NCI-H510A treated with DMSO at 0.1 percent for 48 hours (cell line): ENCODE measurements at places on chromosomes 11 and 22.

DNA sequence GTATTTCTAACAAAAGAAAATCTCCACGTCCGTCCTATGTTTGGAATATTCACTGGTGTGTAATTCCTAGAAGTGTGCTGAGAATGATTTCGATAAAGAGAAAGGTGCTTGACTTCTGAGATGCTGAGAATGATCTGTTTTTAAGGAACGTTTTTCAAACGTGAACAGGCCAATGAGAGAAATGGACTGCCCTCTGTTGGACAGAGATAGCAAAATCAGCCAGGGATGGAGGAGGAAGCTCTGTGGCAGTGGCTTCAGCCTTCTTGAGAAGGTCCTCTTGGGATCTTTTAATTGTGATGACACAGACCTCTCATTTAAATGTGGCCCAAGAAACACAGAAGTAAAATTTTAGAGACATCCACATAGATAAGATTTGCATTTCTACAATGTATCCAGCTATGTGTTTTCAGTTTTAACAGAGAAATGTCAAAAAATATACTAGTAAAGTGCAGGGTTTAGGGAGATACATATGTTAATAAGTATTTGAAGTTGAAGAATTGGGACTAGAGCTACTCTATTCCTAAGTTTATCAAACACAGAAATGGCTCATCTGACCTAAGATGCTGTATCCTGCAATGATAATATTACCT is 84.0 kb upstream of the RCN1 start:
- DNase-seq, result no peak

- no peak for DNase-seq
Measured at GRCh38 chr11:65922565-65922964, 3.3 kb downstream of the DRAP1 start.

DNA sequence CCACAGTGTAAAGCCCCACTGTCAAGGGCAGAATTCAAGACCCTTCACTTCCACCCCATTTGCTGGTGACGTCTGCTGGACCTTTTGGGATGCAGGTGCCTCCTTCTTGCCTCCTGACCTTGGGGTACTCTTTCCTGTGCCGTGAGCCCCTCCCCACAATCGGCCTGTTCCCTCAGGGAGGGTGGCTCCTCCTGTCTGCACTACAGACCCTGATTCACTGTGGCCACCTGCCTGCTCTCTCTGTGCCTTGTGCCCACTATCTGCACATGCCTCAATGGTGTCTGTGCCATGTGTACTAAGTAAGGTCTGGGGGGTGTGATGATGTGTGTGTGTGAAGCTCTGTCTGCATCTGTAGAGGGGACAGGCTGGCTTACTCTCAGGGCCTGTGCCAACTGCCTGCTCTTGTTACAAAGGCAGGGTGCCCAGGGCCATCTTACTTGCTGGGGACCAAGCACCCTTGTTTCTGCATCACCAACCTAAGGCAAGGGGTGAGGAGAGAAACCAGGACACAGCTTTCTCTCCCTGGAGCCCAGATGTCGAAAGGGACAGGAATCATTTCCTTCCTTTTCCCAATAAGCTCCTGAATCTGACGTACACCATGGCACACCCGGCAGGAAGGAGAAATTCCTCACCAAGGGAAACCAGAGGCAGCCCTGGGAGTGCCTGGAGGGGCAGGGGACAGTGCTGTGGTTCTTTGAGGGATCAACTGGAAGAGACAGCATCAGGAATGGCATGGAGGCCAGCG is 3.7 kb downstream of the PPM1F start:
- DNase-seq, result no peak

- no peak for DNase-seq
Measured at GRCh38 chr11:31801298-31801702, 9.8 kb downstream of the PAX6 start.

GRCh38 chr11:64559351-64560138 is 31.5 kb upstream of the SLC22A12 start:
- DNase-seq, result no peak

DNA sequence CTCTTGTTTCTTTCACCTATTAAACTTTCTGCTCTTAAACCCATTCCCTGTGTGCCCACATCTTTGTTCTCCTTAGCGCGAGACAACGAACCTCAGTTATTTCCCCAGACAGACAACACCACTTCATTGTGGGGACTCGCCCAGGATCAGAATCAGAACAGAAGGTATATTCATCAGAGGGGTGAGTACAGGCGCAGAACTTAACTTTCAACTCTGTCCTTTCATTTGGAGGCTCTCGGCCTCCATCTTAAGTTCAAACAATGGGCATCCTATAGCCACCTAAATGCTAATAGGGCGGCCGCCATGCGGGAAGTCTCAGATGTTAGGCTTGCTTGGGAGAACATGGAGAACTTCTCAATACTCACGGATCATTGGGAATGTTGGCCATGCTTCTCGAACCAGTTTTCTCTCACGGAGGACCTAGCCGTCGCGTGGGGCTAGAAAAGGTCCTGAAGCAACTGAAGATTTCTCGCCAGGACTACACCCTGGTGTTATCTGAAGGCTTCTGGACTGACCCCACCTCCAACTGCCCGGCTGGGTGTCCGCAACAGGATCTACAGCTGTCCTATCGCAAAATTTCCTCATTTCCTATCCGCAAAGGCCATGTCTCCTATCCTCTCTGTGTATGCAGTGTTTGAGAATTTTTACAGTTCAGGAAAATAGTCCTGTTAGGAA is 13.4 kb upstream of the HYLS1 start:
- DNase-seq, result peak; percentile 26

DNA sequence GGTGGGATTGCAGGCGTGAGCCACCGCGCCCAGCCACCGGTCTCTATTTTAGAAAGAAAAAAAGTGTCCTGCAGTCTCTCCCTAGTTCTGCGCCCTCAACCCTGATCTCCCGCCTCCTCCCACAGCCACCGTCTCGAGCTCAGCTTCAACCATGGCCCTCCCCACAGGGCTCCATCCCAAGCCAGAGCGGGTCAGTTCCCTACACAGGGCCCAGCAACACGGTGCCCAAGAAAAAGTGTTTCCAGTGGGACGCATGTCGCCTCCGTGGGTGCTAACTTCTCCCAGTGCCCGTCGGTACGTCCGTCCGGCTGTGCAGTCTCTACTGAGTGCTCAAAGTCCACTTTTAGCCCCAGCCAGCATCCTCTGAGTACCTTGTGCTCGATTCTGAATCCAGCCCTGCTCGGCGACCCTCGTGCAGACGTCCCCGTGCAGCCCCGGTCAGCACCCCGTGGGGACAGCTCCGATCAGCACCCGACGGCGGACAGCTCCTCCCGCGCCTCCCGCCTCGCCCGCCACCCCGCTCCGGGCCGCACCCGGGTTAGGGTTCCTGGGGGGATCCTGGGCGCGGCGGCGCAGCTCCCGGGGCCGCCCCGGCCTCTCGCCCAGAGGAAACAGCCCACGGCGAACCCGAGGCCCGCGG is 657 bp upstream of the MAPK8IP2 start:
- no peak for DNase-seq

- no peak for DNase-seq
Measured at GRCh38 chr11:16853859-16854258, 115.4 kb downstream of the C11orf58 start.

DNA sequence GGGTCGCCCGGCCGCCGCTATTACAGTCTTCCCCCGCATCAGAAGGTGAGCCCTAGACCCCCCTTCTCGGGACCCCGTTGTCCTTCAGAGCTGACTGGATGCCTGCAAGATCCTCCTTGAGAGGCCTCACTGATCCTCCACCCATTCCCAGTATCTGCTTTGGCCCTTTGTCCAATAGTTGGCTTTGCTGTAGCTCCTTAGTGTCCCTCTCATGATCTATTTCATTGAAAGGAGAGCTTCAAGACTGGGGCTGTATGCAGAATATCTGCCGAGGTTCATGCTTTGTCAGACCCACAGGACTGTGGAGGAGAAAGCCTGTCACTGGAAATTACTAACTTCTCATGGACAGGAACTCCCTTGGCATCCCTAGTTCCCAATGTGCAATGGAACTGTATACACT is 499 bp downstream of the DLAT start:
- no peak for DNase-seq

DNA sequence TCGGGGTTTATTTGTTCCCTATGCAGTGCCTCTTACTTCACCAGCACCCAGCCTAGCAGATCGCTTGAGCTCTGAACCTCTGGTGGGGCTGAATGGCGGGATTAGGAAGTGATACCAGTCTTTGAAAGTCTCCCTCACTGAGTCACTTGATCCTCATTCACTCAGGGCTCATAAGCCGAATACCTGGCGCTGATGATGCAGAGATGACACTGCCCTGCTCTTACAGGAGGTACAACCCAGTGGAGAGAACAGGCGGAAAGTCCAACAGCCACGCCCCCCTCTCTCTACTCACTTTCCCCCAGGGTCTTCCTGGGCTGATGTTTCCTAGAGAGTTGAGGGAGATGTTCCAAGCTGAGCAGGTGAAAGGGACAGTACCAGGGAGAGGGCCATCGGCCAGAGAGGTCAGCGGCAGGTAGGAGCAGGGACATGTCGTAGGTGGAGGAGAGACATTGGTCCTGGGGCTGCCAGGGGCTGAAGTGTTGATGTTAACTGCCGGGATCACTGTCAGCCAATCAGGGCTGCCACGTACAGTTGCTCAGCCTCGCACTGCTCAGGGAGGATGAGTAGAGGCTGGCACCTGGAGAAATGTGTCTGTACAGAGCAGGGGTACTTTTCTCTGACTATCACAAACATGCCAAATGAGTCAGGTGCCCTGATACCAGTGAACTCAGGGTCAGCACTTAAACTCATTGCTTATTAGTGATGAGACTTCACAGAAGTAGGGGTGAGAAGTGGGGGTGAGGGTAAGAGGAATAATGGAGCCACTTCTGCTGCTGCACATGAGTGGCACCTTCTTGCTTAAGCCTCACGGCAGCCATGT is 9.9 kb upstream of the APOBEC3A start:
- no peak for DNase-seq

DNA sequence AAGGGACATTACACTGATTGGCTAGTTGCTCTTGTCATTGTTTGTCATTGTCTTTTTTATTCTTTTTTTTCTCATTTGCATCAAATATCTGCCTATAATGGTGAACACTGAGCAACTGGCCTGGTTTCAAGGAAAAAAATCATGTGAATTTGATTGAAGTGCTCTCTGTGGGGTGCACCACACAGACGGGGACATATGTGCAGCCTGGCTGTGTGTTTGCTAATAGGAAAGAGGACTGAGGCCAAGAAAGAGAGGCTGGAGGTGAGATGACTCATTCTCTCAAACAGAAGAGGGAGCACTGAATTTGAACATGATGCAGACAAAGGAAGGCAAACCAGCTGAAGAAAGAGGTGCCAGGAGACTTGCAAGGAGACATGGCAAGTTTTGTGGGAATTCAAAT is 684.9 kb upstream of the CCDC90B start:
- DNase-seq, result no peak

DNA sequence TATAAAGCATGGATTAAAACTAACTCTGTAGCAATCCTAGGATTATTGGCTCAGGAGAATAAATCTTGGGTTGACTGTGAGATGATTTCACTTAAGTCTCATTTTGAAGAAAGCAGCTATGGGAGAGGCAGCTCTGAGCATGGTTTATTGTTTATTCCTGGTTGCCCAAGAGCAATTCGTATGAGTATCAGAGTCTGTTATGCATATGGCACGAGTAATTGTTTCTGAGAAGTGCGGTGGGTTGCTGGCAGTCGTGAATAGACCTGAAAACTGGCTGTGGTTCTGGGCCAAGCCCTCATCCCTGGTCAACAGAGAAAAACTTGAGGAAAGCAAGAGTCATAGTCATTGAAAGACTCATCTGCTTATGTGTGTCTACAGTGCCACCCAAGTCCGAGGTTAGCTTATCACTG is 26.8 kb downstream of the DIXDC1 start:
- no peak for DNase-seq

- no peak for DNase-seq
Measured at GRCh38 chr22:50276143-50276542, 6.0 kb upstream of the MAPK11 start.

DNA sequence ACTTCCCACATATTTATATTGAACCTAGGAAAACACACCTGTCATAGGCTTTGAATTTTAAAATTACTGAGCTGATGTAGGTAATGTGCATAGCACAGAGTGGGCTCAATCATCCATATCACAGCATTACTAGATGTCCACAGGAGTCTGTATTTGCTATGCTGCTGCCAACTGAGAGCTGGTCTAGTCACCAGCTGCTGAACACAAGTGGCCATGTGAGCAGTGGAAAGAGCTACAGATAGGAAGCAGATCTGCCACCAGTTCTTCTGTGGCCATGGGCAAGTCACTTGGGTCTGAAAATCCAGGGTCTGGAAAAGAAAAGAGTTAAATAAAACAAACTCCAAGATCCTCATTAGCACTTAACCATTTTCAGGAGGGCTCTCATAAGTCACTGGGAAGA is 91.8 kb downstream of the APIP start:
- DNase-seq, result no peak

GRCh38 chr11:13314676-13315394 is 37.2 kb downstream of the BMAL1 start:
- DNase-seq, result no peak

GRCh38 chr11:37533087-37533486 is 935.1 kb upstream of the RAG2 start:
- DNase-seq, result no peak

DNA sequence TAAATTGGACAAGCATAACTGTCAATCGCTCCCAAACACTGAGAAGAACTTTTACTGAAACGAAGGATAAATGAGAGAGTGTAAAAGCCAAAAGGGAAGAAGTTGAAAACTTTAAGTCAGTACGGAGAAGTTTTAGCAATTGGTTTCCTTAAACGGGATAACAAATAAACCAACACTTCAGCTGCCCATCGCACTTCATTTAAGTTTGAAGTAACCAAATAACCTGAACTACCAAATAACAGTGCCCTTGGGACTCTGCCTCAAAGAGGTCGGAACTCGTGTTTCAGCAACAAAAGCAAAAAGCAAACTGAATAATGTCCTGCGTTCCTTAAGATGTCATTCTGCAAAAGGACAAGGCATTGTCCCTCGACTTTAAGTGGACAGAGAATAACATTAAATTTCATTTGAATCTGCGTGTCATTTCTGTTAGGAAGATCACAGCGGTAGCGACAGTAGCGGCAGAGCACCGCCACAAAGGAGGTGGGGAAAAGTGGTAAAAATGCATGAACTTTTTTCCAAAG is 127.0 kb upstream of the C11orf58 start:
- DNase-seq, result no peak

GRCh38 chr11:121659811-121660210 is 207.0 kb upstream of the SORL1-AS1 start:
- no peak for DNase-seq

DNA sequence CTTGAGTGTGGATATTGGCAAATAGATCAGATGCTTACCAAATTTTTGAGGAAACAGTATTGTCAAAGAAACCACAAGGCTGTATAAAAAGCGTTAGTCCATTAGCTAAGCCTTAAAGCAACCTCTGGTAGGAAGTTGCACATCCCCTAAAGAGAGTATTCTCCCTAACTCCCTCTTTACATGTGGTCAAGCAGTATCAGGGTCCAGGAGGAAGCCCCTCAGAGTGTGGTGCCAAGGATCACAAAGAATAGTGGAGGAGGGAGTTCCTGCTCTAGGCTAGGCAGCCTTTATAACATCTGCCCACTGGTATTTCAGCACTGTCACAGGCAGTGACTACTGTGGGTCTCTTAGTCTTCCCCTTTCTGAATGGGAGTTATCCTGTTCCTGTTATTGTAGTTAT is 18.8 kb upstream of the AMPD3 start:
- DNase-seq, result no peak

- DNase-seq, result no peak
Measured at GRCh38 chr11:112249871-112250610, 10.6 kb downstream of the PLET1 start.
